ENCODE measurements at places on chromosomes 2 and 18. TPM values are rescaled to one million over a fixed set of nuclear protein-coding genes. Genes with fewer than 3 reads are reported as not detected.

Gene EDAR
- total RNA-seq = 4.3 TPM

Gene UGT1A8
- total RNA-seq = not detected

Gene TXNDC2
- total RNA-seq = not detected

Gene PMAIP1
- 18.5 TPM for total RNA-seq

Gene TRIM54
- not detected for total RNA-seq

Gene NR4A2
- 21.7 TPM for total RNA-seq
